ENCODE measurements at places on chromosomes 12 and 14.

DNA sequence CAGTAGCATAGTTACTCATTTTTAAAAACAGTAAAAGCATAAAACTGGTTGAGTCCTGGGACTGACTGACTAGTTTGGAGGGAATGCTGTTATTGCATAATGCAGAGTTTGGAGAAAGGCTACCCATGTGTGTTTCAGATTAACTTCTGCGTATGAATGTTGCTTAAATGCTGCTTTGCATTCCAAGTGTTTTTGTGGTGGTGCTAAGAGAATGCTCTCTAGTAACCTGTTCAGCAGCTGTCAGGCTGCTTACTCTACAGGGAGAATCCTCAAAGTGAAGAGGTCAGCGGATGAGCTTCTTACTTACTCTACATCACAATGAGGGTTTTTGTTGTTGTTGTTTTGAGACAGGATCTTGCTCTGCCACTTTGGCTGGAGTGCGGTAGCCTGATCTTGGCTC, 4.3 kb downstream of the DLST start:
- no peak for DNase-seq

GRCh38 chr14:88871429-88871828, 47.0 kb downstream of the TTC8 start:
- DNase-seq: no peak

DNA sequence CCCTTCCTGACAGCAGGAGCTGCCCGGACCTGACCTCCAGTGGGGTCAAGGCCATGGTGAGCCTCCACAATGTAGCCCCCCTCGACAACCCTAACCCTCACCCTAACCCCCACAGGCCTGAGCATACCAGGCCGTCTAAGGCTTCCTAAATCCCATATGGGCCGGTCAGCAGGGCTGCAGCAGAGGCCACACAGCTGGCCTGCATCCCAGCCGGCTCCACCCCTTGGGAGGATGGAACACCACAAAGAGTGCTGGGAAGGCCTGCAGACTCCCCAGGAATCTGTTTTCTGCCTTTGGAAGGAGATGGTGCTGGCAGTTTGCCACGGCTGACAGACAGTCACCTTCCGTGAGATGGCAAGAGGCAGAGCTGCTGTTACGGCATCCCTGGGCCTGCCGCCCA, 2.8 kb downstream of the TMEM179 start:
- DNase-seq: no peak

GRCh38 chr14:73809391-73809790, 42.2 kb upstream of the PTGR2 start:
- no peak for DNase-seq

DNA sequence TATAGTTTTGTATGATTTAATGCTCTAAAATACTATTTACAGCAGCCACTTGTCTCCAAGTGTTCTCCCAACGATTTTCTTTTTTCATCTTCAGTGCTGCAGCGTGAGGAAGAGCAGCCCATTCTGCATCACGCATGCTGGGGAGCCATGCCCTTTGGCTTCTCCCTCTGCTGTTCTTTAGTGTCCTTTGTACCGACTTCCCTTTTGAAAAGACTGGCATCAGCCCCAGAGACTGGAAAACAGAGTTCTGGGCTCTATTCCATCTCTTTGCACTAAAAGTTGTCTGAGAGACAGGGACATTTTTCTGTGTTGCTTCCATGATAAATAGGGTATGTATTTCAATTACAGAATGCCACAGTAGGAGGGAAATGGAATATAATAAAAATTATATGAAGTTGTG, 105.1 kb downstream of the RERG start:
- no peak for DNase-seq

DNA sequence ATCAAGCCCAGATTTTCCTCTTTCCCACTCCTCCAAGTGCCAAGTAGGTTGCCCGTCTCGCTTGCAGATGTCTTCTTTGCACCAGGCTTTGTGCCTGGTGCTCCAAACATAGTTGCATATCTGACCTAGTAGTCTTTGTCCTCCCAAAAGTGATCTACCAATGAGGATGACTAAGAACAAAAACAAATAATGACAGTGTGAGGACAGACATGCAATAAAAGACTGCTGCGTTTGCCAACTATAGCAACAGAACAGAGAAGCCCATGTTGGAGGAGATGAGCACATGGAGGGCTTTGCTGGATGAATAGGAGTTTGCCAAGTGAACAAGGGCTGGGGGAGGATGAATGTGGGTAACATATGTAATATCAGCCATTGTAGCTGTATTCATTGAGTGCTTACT, 15.6 kb downstream of the DTX1 start:
- DNase-seq: no peak

GRCh38 chr12:82025462-82025861, 266.3 kb upstream of the PPFIA2 start:
- no peak for DNase-seq

GRCh38 chr12:39329018-39329417, 113.9 kb downstream of the KIF21A start:
- DNase-seq: no peak

GRCh38 chr14:99581374-99581773, 22.6 kb downstream of the CCDC85C start:
- DNase-seq: no peak

DNA sequence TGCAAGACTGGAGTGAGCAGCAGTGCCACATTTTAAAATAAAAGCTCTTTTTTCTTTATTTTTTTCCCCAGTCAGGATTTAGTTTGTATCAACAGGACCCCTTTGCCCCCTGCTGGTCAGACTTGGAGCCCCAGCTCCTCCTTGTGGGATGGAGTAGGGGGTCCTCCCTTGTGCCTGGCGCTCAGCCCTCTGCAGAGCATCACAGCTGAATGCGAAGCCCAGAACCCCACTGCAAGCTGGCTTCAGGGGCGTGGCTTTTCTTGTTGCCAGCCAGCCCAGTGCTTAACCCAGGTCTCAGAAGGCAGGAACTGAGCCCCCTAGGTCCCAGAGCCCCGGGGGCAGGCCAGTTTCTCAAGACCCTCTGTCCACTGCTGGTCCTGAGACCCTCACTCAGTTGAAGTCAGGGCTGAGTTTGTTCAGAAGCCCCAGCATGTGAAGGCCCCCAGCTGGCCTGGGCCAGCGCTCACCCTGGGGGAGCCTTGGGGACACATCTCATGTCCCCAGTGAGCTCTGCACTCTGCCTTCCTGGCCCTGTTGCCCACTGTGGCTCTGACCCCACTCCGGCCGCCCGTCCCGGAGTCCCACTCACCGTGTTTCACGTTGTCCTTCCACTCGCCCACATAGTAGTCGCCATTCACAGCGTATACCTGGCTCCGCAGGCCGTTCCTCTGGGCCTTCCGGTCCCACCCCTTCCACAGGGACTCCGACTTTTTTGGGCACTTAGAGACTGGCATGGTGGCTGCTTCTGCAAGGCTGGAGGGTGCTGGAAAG, 519 bp downstream of the MORN3 start:
- DNase-seq: peak; percentile 68

DNA sequence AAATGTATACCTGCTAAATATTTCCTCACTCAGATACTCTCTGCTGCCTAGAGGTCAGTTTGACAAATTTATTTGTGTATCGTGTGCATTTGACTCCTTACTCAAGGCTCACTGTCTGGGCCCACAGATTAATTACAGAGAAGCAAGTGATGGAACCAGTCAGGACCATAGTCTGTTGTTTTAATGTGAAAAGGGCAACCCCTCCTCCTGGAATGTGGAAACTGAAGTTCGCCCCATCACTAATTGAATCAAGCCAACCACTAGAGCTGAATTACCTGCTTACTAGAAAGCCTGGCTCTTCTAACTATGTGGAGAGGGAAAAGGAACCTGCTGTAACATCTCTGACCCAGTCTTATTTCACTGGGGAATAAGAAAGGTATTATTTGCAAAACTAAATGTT, 199.9 kb upstream of the KRR1 start:
- no peak for DNase-seq

DNA sequence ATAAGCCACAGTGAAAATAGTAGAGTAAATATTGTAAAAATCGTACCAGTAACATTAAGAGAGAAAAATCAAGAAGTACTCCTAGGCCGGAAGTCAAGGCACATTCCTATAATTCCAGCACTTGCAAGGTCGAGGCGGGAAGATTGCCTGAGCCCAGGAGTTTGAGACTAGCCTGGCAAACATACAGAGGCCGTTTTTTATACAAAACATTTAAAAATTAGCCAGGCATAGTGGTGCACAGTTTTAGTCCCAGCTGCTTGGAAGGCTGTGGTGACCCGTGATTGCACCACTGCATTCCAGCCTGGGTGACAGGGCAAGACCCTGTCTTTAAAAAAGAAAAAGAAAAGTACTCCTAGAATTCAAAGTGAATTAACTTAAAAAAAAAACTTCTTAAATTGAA, 341.8 kb downstream of the C12orf50 start:
- no peak for DNase-seq

DNA sequence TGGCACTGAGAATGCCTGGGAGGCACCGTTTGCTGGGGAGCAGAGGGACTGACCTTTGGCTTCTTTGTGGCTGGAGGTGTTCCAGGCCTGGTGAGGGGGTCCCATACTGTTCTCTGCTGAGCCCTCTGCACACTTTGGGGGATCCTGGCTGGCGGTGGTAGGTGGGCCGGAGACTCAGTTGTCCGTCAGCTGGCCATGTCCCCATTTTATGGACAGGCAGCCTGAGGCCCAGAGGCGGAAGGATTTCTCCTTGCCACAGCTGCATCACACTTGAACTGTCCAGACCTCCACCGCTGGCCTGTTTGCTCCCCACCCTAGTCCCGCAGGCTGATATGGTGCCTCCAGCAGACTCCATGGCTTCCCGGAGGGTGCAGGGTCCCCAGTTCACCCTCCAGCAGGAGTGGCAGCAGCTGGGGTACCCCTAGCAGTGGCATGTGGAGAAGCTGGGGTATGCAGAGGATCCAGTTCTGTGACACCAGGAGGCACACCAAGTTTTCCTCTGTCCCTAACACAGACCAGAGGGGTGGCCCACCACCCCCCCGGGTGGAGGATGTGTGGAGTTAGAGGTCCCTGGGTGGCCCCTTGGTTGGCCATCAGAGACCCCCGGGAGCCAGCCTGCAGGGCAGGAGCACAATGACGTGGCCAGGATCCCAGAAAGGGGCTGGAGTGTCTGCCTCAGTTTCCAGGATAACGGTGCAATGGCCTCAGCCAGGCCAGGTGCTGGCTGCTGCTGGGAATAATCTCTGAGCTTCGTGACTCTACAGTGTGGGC, 14.8 kb downstream of the SLC25A29 start:
- no peak for DNase-seq
